Spinal cord (tissue), 10 donors: ENCODE measurements at places on chromosomes 6 and 20. TPM values are rescaled to one million over a fixed set of nuclear protein-coding genes. Genes with fewer than 3 reads are reported as not detected.

GRCh38 chr6:112149236-112149635, 61.8 kb downstream of the FAM229B start:
- no peaks in the 10 kb centered on the region for H3K27me3 ChIP-seq
- no peak overlapping the region for H3K4me3 ChIP-seq
- peaks cover 3% of the 10 kb centered on the region for H3K4me1 ChIP-seq
- peaks cover 7% of the 10 kb centered on the region for H3K36me3 ChIP-seq

DNA sequence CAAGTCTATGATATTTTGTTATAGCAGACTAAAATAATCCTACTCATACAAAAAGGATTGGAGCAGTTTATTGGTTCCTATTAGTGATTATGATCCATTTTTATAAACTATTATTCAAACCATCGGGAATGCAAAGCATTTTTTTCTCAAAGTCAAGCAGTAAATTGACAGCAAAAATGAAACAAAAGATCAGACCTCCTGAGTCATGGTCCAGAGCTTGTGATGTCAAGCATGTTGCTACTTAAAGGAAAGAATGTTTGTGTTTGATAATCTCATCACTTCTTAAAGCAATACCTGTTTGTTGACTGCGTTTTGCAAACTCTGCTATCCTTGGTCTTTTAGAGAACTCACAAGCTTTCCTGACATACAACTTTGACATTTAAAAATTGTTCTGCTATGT, 204.4 kb downstream of the SAMD5 start:
- no peak overlapping the region for H3K4me3 ChIP-seq
- no peak overlapping the region for H3K27ac ChIP-seq
- no peaks in the 10 kb centered on the region for H3K27me3 ChIP-seq
- no peak for DNase-seq
- no peaks in the 10 kb centered on the region for H3K4me1 ChIP-seq

GRCh38 chr6:152701081-152701862, 3.6 kb downstream of the MYCT1 start:
- H3K27ac ChIP-seq, result no peak overlapping the region
- H3K4me3 ChIP-seq, result no peak overlapping the region
- H3K27me3 ChIP-seq, result no peaks in the 10 kb centered on the region

DNA sequence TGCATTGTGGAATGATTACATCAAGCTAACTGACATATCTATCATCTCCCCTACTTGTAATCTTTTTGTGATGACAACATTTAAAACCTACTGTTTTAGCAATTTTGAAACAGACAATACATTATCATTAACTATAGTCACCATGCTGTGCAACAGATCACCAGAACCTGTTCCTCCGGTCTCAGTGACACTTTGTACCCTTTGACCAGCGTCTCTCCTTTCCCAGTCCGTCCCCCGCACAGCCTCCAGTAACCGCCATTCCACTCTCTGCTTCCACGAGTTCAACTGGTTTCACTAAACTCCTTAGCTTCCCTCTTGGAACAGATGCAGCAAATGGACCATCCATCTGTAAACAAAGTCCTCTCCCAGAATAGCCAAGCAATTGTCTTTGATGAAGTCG, 21.8 kb downstream of the LRP11 start:
- peaks cover 9% of the 10 kb centered on the region for H3K4me1 ChIP-seq
- DNase-seq, result no peak
- no peak overlapping the region for H3K4me3 ChIP-seq

DNA sequence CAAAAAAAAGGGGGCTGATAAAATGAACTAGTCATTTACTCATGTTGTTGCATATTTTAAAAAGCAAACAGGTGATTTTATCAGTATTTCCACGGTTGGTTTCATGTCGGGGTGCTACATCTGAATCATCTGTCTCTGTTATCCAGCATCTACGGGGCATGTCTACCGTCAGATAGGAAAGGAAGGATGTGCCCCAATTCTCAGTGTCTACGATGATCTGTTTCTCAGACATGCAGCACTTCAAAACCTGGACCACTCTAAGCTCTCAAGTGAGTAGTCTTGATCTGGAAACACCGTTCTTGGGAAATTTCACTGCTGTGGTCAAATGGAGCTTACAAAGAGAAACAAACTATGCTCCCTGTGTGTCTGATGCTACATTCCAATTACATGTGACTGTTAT, 240.3 kb upstream of the TAB2 start:
- no peak for DNase-seq
- H3K27ac ChIP-seq, result no peak overlapping the region

GRCh38 chr6:33683051-33683571, 28.4 kb downstream of the UQCC2 start:
- peaks cover 21% of the 10 kb centered on the region for H3K4me1 ChIP-seq
- peak; percentile 38 for DNase-seq
- H3K27ac ChIP-seq, result no peak overlapping the region

- peaks cover 26% of the 10 kb centered on the region for H3K27me3 ChIP-seq
- DNase-seq, result no peak
- no peaks in the 10 kb centered on the region for H3K36me3 ChIP-seq
Observed at GRCh38 chr6:136551103-136551502, 881 bp upstream of the MAP7 start.

DNA sequence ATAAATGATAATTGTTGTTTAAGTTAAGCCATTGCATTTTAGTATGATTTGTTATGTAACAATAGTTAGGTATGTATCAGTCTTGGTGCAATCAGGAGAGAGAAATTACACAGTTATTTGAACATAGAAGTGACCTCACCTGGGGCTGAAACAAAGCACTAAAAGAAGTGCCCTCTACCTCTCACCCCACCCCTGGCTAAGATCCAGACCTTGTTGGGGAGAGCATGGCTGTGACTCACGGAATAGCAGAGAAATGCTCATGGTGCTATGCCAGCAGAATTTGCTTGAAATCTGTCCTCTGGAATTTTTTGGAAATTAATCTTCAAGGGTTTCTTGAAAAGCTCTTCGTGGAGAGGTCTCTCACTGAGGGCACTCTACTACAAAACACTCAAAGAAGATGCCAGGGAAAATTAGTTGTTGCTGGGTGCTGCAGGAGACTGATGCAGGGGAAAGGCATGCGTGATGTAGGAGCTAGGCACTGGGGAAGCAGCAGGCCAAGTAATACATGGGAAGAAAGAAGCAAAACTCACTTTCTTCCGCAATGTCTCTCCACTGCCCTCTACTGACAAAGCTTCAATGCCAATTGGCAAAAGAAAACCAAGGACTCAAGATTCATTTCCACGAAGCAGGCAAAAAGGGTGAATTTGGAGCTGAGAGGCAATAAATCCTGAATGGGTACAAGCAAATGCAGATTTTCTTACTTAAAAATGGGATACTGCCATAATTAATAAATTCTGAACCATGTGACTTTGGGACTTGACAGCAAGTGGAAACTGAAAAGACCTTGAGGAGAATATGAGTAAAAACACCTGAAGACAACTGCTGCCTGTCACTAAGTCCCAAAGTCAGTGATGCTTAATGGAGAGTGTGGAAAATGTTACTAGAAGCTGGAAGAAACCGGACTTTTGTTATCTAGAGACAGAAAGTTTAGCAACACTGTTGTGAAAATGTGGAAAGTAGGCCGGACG, 136.3 kb upstream of the ZNF184 start:
- H3K4me3 ChIP-seq, result no peak overlapping the region
- no peak for DNase-seq
- peaks cover 20% of the 10 kb centered on the region for H3K27me3 ChIP-seq
- no peak overlapping the region for H3K27ac ChIP-seq

- H3K4me3 ChIP-seq, result no peak overlapping the region
- no peak for DNase-seq
- H3K36me3 ChIP-seq, result peaks cover 68% of the 10 kb centered on the region
- H3K4me1 ChIP-seq, result no peaks in the 10 kb centered on the region
- no peaks in the 10 kb centered on the region for H3K27me3 ChIP-seq
Observed at GRCh38 chr20:4797275-4797674, 75.6 kb downstream of the PRND start.

GRCh38 chr20:32885952-32886351, 27.2 kb downstream of the EFCAB8 start:
- H3K36me3 ChIP-seq, result no peaks in the 10 kb centered on the region
- H3K27ac ChIP-seq, result no peak overlapping the region
- no peak for DNase-seq
- H3K4me3 ChIP-seq, result no peak overlapping the region
- H3K27me3 ChIP-seq, result no peaks in the 10 kb centered on the region

DNA sequence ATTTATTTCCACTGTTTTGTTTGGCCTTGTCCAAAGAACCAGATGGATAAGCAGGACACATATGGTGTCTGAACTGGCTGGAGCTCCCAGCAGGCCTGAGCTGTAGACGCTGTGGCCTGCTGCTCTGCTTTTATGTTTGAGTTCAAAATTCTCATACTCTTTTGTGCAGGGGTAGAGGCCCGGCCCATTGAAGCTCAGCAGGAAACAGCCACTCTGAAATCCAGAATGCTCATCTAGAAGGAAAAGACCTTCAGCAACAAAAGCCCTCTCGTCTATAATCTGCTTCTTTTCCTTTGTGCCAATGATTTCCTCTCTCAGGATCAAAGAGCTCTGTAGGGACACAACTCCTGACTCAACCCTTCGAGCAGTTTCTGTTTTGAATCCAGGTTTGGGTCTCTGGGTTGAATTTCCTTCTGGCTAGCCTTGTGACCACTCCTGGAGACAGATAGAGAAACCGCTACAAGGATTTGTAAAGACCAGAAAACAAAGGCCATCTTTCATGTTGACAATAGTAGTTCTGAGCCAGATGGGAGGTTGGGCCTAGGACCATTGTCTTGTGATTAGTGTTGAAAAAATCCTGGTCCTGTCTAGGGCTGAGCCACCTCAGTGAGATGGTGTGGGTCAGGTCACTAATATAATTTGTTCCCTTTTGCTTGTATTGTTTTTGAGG, 446.7 kb downstream of the BCKDHB start:
- H3K36me3 ChIP-seq, result no peaks in the 10 kb centered on the region
- H3K4me1 ChIP-seq, result no peaks in the 10 kb centered on the region
- DNase-seq, result no peak
- H3K4me3 ChIP-seq, result no peak overlapping the region
- no peaks in the 10 kb centered on the region for H3K27me3 ChIP-seq
- H3K27ac ChIP-seq, result peak overlapping the region; percentile 7

DNA sequence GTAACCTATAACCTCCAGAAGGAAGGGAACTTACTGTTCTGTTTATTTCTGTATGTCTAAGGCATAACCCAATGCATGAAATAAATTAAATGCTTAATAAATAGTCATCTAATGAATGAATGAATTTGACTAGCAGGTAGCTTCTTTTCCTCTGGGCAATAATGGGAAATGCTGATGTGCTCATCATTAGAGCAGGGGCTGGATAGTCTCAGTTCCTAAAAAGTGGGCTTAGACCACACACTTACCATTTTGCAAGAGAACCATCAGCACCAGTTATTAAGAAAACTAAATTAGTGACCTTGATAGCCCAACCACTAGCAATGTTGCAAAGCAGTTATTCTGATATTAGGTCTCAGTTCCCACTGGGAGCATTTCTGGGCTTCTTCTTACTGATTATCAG, 449.7 kb downstream of the CDC5L start:
- DNase-seq, result no peak
- no peaks in the 10 kb centered on the region for H3K4me1 ChIP-seq
- no peak overlapping the region for H3K27ac ChIP-seq
- H3K27me3 ChIP-seq, result no peaks in the 10 kb centered on the region
- no peaks in the 10 kb centered on the region for H3K36me3 ChIP-seq

DNA sequence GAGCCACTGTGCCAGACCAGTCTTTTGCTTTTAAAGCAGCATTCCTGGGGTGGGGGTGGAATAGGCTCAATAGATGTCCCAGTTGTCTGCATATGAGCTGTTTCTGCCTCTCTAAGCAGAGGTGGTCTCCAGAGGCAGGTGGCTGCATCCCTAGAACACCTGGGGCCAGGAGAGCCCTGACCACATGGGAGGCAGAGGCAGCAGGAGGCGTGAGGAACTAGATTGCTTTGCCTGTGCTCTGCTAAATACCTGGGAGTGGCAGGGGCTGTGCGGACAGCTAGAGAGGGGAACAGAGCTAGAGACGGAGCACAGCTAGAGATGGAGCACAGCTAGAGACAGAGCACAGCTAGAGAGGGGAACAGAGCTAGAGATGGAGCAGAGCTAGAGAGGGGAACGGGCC, 29.1 kb upstream of the CLDN20 start:
- no peak overlapping the region for H3K4me3 ChIP-seq
- no peaks in the 10 kb centered on the region for H3K27me3 ChIP-seq
- no peak overlapping the region for H3K27ac ChIP-seq
- no peaks in the 10 kb centered on the region for H3K36me3 ChIP-seq
- peaks cover 5% of the 10 kb centered on the region for H3K4me1 ChIP-seq

GRCh38 chr20:50267866-50268219, 77.2 kb downstream of the CEBPB start:
- H3K4me3 ChIP-seq, result no peak overlapping the region
- H3K36me3 ChIP-seq, result no peaks in the 10 kb centered on the region
- H3K4me1 ChIP-seq, result peaks cover 22% of the 10 kb centered on the region
- DNase-seq, result no peak
- H3K27me3 ChIP-seq, result no peaks in the 10 kb centered on the region

GRCh38 chr6:24887545-24888140, 48.1 kb downstream of the RIPOR2 start:
- H3K4me1 ChIP-seq, result no peaks in the 10 kb centered on the region
- DNase-seq, result no peak
- no peak overlapping the region for H3K4me3 ChIP-seq
- no peaks in the 10 kb centered on the region for H3K36me3 ChIP-seq

DNA sequence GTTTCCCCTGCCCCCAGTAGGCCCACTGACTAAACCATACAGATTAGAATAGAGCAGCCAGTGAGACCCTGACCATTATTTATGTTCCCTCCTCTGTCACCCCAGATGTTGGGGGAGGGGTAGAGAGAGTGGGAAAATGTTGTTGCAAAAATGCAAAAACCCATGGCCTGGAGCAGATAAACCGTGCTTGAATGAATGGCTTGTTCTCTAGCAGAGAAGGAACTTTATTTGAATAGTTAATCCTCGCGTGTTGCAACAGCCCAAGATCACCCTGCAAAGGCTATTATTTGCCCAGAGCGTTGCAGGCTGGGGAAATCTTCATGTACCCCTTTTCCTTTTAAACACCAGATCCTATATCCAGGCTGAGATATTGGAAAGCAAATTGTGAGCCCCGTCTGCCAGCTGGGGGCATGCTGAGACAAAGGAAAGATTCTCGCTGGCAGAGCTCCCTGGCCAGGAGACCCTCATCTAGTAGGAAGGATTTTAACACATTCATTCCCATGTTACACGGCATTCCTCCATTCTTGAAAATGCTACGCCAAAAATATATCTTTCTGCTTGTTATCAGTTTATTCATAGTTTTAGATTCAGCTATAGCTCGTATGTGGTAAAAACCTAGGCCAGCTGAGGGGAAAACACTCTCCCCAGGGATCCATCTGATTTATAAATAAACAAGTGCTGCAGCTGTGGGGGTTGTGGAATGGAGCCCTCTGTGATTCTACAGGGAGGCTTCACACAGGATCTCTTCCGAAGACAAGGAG, 53.0 kb downstream of the LINC00237 start:
- no peak overlapping the region for H3K27ac ChIP-seq
- no peaks in the 10 kb centered on the region for H3K36me3 ChIP-seq
- no peaks in the 10 kb centered on the region for H3K27me3 ChIP-seq

GRCh38 chr20:25858495-25859425, 162.1 kb upstream of the ZNF337 start:
- peak; percentile 5 for DNase-seq
- peak overlapping the region; percentile 26 for H3K4me3 ChIP-seq
- no peaks in the 10 kb centered on the region for H3K27me3 ChIP-seq
- no peak overlapping the region for H3K27ac ChIP-seq

FUT9 gene
- total RNA-seq, result 17.4 TPM

PAX1 gene
- total RNA-seq, result 0.20 TPM

VIP gene
- total RNA-seq, result 0.66 TPM

THBD gene
- 14.8 TPM for total RNA-seq

BTN3A1 gene
- total RNA-seq, result 29.0 TPM

TTK gene
- 11.4 TPM for total RNA-seq

PEDS1 gene
- 32.3 TPM for total RNA-seq

MATN4 gene
- total RNA-seq, result 13.0 TPM

CTSZ gene
- total RNA-seq, result 45.7 TPM

REM1 gene
- total RNA-seq, result 4.0 TPM

NKX2-4 gene
- total RNA-seq, result not detected
